Kidney glomerular epithelial cell (primary cell): ENCODE measurements at places on chromosomes 7 and 10.

DNA sequence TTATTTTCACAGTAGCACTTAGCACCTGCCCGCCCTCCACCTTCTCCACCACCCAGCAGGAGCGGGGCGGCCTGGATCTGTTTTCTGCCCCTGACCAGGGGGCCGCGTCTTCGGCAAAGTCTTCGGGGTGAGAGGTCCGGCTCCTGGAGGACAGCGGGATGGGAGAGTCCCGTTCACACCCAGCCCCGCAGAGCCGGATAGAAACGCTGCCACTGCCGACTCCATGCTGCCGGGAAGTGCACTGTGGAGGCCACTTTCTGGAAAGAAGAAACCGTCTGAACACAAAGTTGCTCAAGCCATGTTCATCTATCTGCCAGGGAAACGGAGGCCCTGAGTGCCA, 14.5 kb upstream of the ZNF273 start:
- DNase-seq = no peak

GRCh38 chr7:126685018-126685573, 567.6 kb downstream of the GRM8 start:
- DNase-seq = no peak

DNA sequence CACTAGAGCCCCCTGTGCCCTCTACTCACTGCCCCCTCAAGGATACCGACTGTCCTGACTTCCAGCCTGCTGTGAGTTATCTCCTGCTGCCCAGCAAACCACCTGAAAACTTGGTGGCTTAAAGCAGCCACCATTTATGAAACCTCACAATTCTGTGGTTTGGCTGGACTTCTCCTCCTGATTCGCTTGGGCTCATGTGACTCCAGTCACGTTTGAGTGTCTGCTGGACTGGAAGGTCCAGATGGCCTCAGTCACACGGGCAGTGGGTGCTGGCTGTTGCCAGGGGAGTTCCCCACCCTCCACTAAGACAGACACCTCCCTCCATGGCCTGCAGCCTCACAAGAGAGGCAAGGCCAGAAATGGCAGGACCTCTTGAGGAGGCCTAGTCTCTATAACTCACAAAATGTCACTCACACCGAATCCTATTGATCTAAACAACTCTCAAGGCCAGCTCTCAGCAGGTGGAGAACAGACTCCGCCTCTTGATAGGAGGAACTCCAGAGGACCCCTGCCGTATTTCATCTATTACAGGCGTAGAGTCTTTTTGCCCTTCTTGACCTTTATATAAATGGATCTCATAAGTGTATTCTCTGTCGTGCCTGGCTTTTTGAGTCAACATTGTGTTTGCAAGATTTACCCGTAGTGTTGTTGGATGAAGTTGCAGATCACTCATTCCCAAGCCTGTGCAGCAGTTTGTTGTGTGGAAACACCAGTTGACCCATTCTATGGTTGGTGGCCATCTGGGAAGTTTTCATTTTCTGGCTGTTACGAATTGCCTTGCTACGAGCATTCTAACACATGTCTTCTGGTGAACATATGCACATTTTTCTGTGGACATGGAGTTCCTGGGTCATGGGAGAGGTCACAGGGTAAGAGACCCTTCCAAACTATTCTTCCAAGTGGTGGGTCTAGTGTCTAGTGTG, 48.3 kb downstream of the ZMIZ1 start:
- DNase-seq = no peak

- DNase-seq = no peak
These were observed 26.3 kb downstream of the PODXL start for GRCh38 chr7:131530137-131530536.

- peak; percentile 69 for DNase-seq
These were observed 50.4 kb downstream of the CPEB3 start for GRCh38 chr10:92240289-92241157.

DNA sequence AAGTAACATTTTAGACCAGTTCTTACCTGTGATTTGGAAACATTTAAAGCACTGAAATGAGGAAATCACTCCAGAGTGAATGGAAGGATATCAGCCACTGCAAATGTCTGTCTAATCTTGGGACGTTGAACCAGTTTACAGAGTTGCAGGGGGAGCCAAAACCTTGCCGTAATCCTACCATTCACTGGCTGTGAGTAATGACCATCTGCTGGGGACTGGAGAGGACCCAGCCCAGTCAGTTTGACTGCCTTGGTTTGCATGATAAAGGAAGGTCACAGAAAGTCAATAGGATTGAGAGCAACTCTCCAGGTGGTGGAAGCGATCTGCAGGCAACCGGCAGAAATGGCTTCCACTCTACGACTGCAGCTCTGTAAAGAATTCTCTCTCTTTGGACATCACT, 167.2 kb downstream of the AKR1D1 start:
- DNase-seq = no peak

DNA sequence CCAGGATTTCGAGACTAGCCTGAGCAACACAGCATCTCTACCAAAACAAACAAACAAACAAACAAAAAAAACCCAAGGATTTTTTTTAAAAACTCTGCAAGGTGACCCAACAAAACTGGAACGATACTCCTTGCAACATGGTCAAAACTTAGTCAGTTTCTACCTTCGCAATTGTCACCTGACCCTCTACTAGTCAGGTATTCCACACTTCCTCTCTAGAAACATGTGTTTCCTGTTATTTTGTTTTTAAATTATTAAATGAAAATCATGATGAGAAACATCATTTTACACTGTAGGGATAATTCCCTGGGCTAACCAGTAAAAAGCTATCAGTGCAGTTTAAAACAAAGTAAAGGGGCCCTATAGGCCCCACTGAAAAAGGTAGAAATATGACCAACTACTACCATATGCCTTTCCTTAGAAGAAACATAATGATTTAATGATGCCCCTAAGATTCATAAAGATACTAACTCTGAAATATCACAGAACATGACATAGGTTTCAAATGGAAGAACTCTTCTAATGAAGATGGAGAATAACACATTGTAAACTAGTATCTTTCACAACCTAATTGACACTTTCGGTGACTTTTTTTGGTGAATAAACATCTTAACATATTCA, 8.7 kb downstream of the BRAF start:
- no peak for DNase-seq

DNA sequence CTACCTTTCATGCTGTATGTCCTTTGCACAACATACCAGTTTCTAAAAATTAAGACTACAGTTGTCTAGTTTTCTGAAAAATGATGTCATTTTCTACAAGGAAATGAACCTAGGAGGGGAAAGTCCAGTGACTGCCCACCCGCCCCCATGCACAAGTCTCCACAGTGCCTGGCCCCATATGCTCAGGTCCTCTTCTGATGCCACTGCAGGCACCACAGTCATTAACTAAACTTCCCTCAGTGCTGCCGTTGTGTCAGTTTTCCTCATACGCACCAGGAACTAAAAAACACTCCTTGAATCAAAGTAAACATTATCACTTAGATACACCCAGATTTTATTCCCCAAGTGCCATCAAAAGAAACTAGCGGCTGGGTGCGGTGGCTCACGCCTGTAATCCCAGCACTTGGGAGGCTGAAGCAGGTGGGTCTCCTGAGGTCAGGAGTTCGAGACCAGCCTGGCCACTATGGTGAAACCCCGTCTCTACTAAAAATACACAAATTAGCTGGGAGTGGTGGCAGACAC, 6.9 kb upstream of the TNS3 start:
- DNase-seq = no peak

- no peak for DNase-seq
These were observed 176.8 kb downstream of the ZMYND11 start for GRCh38 chr10:311901-312665.

DNA sequence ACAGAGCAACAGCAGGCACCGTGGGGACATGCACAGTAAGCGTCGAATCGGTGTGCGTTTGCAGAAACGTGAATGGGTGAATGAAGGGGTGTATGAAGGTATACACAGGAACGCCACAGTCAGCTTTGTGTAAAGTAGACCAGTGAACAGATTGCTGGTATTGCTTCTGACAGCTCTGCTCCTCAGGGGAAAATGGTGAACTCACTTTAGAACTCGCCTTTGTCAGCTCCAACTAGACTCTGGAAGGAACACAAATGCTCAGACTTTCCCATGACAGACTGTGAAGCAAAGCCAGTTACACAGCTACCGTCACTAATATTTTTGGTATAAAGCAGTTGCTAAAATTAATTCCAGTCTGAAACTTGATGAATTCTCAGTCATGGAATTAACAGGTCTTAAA, 78.9 kb downstream of the CUX1 start:
- no peak for DNase-seq

- DNase-seq = no peak
These were observed 64.3 kb upstream of the RET start for GRCh38 chr10:43012578-43012977.

- DNase-seq = no peak
These were observed 3.1 kb downstream of the HERPUD2 start for GRCh38 chr7:35691827-35692307.

DNA sequence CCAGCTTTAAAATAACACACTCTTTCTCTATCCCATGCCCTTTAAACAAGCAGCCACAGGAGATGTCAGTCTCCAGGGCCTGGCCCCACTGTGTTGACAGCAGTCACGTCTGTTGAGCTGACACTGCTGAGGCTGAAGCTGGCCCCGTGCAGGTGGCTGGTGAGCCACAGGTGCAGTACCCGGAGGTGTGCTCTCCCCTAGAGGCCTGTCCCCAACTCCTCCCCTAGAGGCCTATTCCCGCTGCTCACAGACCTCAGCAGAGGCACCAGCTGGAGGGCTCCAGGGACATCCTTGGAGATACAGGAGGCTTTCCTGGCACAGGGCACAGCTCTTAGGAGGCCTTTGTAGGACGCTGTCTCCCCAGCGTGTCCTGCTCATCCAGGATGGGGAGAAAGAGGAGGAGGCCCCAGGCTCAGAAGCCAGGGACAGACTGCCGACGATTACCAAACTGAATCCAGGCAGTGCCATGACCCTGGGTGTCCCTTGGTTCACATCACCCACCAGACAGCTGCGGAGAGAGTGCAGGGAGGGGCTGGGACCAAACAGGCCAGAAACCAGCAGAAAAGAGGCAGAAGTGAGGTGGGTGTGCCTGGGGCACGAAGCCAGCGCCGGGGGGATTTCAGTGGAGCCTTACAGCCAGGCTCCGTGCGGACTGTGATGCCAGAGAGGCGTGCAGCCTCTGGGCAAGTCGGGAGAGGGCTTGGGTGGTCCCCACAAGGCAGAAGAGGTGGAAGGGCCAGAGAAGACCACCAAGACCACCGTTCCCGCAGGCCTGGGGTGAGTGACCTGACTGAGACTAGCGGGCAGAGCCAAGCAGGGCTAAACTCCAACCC, 18.5 kb upstream of the TTYH3 start:
- DNase-seq = no peak

GRCh38 chr7:45593877-45594276, 19.7 kb downstream of the ADCY1 start:
- no peak for DNase-seq

DNA sequence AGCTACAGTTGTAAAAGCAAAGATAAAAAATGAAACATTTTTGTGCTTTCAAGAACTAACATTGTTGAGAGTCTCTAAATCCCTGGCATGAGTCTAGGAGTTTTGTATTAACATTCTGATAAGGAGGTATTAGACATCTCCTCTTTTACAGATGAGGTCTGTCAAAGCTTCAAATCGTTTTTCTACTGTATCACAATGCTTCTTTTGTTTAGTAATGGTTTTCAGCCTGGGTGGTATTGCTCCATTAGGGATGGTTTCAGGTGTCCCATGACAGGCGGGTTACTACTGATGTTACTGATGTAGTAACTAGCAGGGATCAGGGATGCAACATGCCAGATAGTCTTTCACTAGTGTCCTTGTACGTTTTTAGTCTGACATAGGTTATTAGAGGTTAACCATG, 27.4 kb downstream of the STAM start:
- no peak for DNase-seq

- no peak for DNase-seq
These were observed 415.8 kb upstream of the SEMA3A start for GRCh38 chr7:84610390-84610789.

GRCh38 chr10:35780970-35781642, 139.0 kb upstream of the FZD8 start:
- DNase-seq = peak; percentile 46

DNA sequence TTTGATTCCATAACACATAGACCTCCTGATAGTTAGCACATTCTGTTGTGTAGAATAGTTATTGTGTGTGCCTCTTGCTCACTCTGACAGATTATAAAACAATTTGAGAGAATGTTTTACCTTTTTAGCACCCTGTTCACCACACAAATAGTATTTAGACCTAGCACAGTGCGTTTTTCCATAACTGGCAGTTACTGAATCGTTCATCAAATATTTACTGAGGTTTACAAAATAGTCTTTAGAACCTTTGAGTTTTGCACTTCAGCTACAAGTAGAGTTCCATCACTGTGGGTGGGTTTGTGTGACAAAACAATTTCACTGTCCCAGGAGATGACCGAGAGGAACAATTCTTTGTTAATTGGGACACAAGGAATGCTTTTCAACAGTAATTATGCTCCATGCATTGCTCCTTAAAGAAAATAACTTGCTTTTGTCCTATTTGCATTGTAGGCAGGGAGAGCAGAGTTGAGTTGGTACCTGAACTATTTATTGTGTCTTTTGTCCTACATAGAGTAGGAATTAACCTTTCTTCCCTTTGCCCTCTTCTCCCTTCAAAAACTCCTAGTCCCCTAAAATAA, 62.3 kb downstream of the DNAH11 start:
- DNase-seq = no peak
